ENCODE measurements at places on chromosomes 7 and 10.

- DNase-seq, result no peak
These were observed 154.6 kb upstream of the POT1 start for GRCh38 chr7:125084196-125084595.

DNA sequence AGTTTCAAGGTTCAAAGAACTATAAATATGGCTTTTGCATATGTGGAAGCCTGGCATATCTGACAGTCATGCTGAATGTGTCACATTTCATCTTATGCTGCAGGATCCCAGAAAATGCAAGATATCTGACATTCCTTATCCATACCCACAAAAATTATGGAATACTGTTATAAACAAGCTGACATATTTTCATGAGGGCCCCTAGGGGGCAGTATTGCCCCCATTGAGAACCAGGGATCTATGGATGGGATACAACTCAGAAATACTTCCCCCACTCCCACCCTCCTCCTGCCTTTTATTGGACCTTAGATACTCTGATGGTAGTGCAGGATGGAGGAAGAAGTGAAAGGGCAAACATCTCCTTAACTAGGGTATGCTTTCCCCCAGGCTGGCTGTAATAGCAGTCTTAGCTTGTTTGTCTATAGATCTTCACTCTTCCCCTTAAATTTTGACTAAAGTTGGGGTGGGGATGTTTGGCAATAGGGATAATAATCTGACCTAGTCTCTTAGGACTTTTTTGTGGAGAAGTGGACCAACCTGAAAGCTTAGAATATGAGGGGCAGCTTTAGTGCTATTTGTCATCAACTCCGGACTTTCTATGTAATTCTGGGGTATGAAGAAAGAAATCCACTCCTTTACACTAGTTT lies 3.5 kb upstream of the GNGT1 start:
- no peak for DNase-seq

GRCh38 chr7:120226188-120226587 lies 46.8 kb upstream of the KCND2 start:
- no peak for DNase-seq

DNA sequence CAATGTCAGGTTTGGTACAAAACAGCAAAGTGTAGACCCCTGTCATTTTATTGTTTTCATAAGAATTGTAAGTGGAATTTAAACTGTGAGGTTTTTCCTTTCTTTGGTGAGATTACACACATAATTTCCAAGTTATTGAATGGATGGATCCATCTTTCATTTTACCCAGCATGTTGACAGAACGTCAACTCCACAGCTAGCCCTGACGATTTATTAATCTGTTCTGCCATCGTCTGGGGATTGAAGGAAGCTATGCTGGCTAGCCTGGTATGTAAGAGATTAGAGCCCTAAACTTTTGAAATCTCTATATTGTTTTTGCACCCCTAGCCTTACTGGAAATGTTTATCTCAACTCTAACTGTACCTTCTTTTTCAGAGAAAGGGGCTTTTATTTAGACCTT lies 8.6 kb downstream of the WNT16 start:
- DNase-seq, result no peak

- no peak for DNase-seq
These were observed 147.7 kb downstream of the UBE2H start for GRCh38 chr7:129804890-129805719.

Measured in GM04503 (cell line).